Activated CD4-positive, alpha-beta T cell treated with anti-CD3 and anti-CD28 coated beads for 4 hours (primary cell): ENCODE measurements at places on chromosomes 11 and 22.

DNA sequence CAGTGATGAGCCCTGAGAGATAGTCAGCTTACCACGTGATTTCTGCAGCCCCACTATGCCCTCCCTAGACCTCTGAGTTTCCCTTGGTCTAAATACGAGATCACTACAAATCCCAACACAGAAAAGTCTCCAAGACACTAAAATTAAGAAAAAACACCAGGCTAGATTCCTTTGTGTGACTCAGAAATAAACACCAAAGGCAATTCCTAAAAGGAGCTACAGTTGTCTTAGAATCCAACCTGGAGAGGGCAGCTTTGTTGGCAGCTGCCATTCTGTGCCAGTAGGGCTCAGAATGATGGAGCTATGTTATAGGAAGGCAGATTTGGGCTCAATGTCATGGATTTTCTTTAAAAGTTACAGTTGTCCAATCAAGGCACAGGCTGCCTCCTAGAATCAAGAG is 37.1 kb upstream of the HMGXB4 start:
- no peak for DNase-seq

DNA sequence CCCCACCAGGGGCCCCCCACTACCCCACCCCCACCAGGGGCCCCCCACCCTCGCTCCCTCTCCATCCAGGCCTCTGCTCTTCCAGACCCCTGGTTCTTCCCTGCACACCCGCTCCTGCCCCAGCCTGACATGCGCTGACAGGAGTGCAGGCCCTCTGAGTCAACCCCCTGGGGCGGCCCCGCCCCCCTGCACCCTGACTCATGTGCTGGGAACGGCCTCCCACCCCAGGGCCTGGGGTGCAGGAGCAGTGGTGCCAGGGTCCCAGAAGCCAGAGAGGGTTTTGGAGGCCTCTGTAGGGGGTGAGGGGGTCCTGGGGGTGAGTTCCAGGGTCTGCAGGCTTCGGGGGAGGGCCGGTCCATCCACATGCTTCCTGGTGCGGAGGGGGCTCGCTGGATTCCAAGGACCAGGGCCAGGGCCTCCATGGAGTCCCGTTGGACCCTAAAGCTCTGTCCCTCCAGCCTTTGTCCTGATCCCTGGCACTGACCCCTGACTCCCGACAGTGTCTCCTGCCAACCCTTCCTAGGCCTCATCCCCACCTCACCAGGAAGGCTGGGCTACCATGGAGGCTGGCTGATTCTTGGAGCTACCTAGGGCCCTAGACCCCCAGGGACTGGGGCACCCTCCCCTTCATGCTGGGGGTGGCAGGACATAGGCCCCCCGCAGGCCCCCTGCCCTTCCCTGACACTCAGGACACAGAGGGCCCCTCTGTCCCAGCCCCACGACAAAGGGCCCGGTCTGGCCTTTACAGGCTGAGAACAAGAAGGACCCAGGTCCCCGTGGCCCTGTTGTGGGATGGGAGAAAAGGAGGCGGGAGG is 583 bp upstream of the PKP3 start:
- peak; percentile 48 for DNase-seq

GRCh38 chr22:25728071-25728470 is 13.9 kb upstream of the MYO18B start:
- DNase-seq: no peak

GRCh38 chr22:25929321-25929878 is 187.4 kb downstream of the MYO18B start:
- DNase-seq: no peak

- DNase-seq: no peak
Observed at GRCh38 chr11:61025821-61026120, 54.3 kb downstream of the CD6 start.

DNA sequence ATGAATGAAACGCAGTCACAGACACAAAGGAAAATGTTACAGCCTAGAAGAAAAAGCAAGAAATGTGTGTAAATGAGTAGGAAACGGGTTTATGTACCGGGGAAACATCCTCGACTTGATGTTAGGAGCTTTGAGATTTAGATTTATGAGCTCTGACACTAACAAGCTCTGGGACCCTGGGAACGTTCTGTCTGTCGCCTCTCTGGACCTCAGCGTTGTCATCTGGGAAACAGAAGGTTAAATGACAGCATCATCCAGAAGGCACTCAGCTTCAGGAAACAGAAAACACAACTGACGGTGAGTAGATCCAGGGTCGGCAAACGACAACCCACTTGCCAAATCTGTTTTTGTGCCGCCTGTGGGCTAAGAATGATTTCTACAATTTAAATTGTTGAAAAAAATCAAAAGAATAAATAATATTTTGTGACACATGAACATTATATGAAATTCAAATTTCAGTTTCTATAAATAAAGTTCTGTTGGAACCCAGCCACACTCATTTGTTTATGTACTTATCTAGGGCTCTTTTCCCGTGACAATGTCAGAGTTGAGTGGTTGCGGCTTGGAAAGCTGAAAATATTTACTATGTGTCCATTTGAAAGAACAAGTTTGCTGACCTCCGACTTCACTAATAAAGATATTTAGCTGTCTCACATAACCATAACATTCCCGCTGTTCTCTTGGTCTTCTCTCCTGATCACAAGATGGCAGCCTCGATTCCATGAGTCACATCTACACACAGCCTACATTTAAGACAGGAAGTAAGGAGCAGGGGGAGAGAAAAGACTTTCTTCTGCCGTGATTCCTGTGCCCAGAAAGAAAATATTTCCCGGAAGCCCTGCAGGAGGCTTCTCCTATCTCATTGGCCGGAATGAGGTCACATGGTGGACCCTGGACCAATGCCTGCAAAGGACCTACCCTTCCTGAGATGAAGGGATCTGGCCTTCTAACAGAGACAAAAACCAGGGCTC is 47.1 kb upstream of the SYT13 start:
- no peak for DNase-seq

- DNase-seq: no peak
Observed at GRCh38 chr11:71286701-71287643, 34.6 kb upstream of the SHANK2 start.

GRCh38 chr22:30994960-30995359 is 25.9 kb downstream of the TUG1 start:
- DNase-seq: no peak

DNA sequence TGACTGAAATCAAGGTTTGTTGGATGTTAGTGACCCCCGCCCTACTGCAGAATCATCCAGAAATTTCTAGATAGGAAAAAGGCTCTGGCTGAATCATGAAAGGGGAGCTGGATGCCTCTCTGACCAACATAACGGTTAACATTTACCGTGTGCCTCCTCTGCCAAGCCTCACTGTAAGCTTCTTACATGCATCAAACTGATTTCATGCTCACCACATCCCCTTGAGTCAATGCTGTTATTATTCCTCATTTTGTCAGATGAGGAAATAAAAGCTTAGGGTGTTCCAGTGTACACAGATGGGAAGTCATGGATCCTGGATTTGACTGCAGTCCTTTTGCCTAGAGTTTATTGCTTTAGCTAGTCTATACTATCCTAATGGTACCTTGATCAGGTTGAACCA is 5.9 kb upstream of the HMOX1 start:
- no peak for DNase-seq

DNA sequence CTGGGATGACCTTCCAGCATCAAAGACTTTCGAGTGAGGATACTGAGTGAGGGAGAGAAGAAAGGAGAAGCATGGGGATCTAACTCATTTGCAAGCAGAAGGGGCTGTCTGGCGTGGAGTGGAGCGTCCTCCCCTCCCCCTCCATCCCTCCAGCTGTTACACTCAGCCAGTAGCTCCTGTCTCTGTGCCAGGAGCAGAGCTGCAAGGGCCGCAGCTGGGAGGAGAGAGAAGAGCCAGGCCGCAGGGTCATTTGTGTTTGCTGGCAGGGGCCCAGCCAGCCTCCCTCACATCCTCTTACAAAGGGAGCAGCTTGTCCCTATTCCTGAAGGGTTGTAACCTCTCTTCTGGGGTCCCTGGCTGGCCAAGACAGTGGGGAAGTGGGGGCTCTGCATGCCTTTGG is 57.9 kb downstream of the NECTIN1 start:
- no peak for DNase-seq

DNA sequence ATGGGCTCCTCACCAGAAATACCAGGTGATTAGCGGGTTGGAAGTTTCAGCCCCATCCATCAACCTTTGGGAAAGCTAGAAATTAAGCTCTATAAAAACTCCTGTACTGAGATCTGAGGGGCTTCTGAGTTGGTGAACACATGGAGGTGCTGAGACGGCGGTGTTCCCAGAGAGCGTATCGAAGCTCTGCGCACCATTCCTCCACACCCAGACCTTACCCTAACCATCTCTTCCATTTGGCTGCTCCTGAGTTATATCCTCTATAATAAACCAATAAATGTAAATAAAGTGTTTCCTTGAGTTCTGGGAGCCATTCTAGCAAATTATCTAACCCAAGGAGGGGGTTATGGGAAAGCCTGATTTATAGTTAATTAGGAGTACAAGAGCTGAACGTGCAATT is 41.4 kb downstream of the TMEM123 start:
- DNase-seq: no peak

DNA sequence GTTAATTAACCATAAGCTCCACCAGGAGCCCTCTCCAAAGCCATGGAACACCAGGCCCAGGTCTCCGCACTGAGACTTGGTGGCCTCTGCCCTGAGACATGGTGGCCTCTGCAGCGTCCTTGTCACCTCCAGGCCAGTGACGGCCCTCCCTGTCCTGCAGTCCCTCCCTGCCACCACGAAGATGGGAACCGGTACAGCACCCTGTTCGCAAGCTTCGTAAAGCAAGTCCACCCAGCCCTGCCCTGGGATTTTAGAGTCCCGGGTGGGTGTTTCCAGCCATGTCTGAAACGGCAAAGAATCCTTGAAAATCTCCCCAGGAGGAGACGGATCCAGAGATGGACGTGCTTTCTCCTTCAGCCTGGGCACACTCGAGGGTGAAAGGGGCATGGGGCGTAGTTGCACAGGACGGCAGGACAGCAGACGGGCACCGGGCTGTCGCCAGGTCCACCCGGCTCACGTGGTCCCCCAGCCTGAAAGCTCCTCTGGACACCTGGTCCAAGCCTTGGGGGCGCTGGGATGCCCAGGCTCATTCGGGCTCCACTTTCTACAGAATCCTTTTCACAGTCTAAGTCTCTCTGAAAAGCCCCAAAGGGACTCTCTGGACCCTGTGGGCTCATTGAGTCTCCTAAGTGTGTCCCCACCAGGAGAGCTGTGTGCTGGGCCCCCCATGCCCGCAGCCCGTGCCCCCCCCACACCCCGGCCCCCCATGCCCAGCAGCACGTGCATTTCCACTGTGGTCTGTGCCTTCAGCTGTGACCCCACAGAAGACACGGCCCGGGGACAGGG is 456.2 kb downstream of the BRD1 start:
- no peak for DNase-seq

- no peak for DNase-seq
Observed at GRCh38 chr11:127888386-127888785, 699.0 kb downstream of the ETS1 start.

GRCh38 chr22:23243006-23243573 is 62.8 kb downstream of the BCR start:
- peak; percentile 66 for DNase-seq

DNA sequence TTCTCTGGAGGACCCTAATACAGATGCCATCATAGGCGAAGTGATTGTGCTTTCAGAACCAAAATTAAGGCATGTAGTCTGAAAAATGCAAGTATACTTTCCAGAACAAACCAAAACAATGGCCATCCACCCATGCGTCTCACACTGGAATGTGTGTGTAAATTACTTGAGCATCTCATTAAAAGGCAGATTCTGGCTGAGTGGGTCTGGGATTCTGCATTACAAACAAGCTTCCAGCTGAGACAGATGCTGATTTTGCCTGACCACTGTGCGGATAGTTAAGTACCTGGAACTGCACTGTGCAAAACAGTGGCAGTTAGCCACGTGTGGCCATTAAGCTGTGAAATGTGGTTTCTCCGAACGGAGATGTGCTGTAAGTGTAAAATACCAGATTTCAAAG is 26.2 kb downstream of the RRP7A start:
- DNase-seq: no peak
